Left cardiac atrium (tissue), 4 donors: ENCODE measurements at places on chromosomes 2 and 18.

GRCh38 chr2:11305958-11306357 lies 38.5 kb downstream of the ROCK2 start:
- no peak for DNase-seq

DNA sequence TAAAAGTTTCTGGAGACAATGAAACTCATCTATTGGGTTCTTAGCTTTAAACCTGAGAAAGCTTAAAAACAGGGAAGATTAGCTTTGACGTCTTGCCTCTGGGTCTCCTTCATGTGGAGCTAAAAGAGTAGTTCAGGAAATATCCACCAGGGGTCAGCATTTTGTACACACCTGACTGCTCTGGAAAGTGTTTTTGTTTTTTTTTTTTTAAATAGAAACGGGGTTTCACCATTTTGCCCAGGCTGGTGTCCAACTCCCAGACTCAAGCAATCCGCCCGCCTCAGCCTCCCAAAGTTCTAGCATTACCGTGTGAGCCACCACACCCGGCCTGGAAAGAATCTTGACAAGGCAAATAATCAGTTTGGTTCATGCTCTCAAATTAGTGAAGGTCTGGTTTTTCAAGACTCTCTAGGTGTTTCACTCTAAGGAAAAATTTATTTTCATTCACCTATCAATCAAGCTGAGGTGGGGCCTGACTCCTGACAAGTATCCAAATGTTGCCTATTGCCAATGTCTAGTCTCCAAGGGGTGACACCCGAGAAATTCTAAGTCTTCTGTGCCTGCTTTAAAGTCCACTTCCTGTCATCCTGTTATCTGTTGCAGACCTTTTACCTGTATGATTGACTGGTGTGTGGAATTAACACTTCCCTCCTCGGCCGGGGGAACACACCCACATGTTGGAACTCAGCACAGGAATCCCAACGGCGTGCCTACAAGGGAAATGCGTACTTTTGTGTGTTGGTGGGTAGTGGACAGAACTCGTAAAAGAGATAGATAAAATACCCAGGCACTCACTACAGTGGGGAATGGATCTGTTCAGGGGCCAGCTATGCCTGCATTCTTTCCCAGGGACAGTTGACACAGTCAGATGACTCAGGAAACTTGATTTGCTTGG lies 11.3 kb downstream of the IL1RN start:
- DNase-seq, result no peak

- DNase-seq, result no peak
Observed at GRCh38 chr18:3966642-3967358, 488.3 kb downstream of the DLGAP1 start.

DNA sequence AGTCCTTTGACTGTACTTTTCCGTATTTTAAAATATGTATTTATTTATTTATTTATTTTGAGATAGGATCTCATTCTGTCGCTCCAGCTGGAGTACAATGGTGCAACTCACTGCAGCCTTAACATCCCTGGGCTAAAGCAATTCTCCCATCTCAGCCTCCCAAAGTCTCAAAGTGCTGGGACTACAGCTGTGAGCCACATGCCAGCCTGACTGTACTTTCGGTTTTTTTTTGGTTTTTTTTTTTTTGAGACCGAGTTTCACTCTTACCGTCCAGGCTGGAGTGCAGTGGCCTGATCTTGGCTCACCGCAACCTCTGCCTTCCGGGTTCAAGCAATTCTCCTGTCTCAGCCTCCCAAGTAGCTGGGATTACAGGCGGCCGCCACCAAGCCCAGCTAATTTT lies 28.9 kb upstream of the CCNYL1 start:
- no peak for DNase-seq
